ENCODE measurements at places on chromosomes 11 and 22.

DNA sequence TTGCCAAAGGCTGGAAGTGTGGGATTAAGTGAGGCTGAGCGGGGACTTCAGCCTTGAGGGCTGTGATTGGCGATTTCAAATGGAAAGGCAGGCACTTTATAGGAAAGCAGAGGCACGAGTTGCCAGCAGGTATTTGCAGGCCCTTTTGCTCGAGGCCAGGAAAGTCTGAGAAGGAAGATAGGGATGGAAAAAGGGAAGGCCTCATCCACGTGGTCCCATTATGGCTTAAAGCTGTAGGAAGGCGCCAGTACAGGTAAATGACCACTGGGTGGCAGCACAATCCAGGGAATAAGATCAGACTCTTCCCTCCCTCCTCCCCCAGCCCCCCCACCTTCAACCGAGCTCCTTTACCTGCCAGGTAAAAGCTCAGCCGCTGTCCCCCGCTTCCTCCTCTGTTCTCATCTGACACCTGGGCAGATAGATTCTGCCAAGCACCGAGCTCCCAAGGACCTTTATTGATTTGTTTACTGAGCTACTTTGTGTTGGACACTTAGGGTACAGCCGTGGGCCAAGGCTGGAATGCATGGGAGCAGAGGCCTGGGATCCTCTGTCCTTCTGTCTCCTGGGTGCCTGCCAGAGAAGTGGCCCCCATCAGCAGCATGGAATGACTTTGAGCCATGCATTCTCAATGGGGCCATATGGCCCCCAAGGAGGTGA, 7.5 kb downstream of the P2RX3 start:
- peak; percentile 59 for DNase-seq

DNA sequence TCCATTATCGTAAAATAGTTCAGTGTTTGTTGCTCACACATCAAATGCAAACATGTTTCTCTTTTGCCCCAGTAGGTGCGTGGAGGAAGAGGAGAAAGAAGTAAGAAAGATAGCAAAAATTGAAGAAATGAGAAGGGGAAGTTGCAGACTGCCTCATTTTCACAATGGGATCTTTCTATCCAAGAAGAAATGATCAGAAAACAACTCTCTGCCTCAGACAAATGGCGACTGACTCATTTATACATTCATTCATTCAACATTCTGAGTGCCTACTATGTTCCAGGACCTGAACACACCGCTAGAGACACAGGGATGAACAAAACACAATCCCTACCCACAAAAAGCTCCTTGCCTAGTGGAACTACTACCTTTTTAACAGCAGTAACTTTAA, 367 bp downstream of the HPS5 start:
- no peak for DNase-seq

DNA sequence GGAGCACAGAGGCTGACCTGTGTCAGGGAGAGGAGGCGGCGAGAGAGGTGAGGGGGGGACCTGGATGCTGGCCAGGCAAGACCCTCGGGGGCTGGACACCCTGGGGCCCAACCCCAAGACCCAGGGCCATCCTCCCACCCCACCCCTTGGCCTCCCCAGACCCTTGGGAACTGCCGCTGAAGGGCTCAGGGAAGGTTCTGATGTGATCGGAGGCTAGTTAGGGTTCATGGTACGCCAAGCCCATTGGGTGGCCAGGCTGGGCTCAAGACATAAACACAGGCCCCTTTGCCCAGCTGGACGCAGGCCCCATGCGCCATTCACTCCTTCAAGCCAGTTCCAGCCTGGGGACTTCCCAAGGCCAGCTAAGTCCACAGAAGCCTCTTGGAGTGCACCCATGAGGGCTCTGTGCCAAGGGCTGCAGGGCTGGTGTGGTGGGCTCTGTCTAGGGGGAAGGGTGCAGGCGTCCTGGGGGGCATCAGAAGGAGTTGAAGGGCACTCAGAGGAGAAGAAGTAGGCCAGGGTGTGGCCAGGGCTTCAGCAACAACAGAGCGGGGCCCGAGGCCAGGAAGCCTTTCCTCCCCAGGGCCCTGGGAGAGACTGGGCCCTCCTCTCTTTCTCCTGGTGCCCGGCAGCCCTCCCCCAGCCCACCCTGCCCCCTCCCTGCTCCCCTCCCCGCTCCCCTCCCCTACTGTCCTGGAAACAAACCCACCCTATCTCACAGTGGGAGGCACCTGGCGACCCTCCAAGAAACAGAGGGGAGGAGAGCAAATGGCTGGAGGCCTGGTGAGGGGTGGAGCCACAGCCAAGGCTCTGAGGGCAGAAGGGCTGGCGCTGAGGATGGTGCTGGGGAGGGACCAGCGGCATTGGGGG, 12.9 kb downstream of the TSPAN32 start:
- DNase-seq, result no peak

GRCh38 chr22:36613958-36614357, 85.0 kb upstream of the EIF3D start:
- no peak for DNase-seq

Data from GM12892 (cell line).